SK-N-SH treated with all-trans-retinoic acid at 6 μM for 48 hours (cell line): ENCODE measurements at places on chromosomes 16 and 17.

DNA sequence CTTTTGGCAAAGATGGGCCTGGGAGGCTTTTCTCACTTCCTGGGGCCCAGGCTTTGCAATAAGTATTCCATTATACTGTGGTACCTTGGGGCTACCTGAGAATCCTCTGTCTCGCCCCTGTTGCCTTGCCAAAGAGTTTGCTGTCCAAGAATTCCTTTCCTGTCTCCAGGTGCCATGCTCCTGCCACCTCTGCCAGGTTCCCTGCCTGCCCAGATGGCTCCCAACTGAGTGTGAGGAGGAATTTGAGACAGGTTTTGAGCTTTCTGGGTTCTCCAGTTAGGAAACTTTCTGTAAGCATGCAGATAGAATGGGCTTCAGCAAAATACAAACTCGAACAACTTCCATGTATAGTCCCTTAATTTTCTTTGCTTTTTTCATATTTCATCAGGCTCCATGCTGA is 5.8 kb downstream of the MAPT start:
- no peak for ATAC-seq

- ATAC-seq, result no peak
These were observed 5.8 kb downstream of the ASB16 start for GRCh38 chr17:44176257-44176656.

DNA sequence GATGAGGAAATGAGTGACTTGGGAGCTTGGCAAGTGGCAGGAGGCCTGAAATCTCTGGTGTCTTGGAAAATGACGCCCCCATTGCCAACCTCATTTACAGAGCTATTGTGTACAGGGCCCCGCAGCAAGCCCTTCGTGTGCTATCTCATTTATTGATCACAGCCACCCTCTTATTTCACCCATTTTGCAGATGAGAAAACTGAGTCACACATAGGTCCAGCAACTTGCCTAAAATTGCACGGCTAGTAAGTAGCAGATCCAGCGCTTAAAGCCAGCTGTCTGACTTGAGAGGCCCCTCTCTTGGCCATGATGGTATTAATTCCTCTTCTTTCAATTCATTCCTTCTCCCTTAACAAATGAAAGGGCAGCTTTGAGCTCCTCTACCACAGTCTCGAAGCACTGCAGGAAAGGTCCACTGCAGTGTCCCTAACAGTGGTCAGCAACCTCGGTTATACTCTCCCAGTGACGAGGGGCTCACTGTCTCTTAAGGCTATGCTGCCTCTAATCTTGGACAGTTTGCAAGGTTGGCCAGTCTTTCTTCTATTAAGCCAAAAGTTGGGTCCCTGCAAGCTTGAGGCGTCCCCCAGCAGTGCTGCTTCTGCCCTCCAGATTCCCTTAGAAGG is 162.2 kb downstream of the COPRS start:
- ATAC-seq, result peak; percentile 9

DNA sequence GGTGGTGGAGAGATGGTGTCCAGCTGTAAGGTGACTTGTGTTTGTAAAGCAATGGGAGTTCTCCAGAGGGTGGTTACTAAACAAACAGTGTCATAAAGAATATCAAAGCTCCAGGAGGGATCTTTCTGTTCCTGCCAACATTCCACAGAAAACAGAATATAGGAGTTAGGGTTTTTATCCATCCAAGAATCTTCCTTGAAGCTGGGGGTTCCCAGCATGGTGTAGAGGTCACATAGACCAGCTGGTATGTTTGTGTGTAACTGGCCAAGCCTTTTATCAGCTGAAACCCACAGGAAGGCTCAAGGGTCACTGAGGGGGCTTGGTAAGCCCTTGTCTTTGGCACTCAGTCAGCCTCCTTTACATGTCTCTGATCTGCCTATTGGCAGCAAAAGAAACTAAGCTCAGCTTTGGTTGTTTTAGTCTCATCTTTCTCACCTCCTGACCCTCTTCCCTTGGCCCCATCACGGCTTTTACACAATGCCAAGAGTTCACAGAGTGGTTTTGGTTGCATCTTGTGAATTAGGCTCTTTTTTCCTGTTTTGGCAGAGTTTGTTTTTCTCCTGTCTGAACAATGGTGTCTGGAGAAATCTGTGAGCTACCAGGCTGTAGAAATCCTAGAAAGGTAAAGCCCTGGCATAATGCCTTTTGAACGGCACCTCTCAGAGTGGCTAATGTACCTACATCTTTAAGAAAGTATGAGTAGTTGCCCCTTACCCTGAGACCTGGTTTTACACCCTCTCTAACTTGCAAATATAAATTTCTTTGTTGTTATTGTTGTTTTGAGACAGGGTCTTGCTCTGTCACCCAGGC is 4.6 kb downstream of the CNTD1 start:
- ATAC-seq, result no peak

- ATAC-seq, result no peak
These were observed 22.8 kb upstream of the ACSM2B start for GRCh38 chr16:20598832-20599469.

DNA sequence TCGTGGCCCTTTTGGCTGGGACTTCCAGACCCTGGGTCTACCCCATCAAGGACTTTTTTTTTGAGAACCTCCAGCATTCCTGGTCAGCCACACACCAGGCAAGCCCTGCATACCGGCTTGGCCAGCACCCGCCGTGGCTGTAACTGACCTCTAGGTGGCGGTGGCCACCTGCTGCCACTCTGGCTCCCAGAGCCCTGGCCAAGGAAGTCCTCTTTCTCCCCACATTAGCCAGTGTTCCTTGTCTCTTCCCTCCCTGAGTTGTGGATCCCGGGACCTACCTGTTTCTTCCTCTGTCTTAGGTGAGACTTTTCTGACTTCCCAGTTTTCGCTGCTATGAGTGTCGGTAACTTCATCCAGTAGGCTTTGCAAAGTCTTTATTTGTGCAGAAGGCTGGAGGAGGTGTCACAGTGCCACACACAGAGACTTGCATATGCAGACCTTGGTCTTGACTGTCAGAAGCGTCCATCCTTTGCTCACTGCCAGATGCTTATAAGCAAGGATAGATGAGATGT is 348.3 kb downstream of the CPPED1 start:
- ATAC-seq, result peak; percentile 99

- ATAC-seq, result no peak
These were observed 491.9 kb upstream of the TOM1L1 start for GRCh38 chr17:54408731-54409130.

GRCh38 chr17:17606416-17607000 is 15.0 kb upstream of the PEMT start:
- no peak for ATAC-seq

- no peak for ATAC-seq
These were observed 12.5 kb downstream of the GSE1 start for GRCh38 chr16:85625485-85626117.

DNA sequence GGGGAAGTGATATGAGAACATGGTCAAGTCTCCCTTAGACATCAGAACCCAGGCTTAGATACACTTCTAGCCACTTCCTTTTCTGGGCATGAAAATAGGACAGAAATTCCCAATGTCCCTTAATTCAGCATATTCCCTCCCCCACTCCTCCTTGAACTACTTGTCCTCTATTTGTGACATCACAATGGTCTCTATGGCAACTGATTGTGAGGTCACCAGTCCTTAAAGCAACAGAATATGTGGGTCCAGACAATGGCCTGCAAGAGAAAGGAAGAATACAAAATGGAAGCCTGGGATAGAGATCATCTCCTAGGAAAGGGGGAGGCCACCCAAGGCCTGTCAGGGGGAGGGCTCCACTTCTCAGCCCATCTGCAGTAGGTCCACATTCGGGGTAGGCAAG is 6.7 kb upstream of the SEZ6 start:
- no peak for ATAC-seq

- peak; percentile 41; the same call in 2 of the 3 replicates for ATAC-seq
These were observed 190.9 kb upstream of the CDH11 start for GRCh38 chr16:65312795-65313194.

DNA sequence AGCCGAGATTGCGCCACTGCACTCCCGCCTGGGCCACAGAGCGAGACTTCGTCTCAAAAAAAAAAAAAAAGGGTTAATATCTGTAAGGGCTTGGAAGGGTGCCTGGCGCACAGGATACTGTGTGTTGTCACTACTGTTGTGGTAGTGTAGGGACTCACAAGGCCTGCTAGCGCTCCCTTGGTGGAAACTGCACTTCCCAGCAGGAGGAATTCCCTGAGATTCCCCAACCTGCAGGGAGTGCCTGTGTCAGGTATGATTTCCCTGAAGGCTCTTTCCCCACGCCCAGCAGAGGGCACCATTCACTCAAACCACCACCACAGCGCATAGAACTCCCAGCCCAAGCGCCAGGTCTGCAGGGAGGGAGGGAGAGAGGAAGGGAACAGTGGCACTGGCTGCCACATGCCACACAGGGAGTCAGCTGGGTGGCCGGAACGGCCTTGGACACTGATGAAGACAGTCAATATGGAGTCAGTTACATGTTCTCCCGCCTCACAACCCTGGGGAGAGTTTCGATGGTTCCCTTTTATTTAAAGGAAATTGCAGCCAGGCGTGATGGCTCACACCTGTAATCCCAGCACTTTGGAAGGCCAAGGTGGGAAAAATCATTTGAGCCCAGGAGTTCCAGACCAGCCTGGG is 32.7 kb upstream of the CDH1 start:
- peak; percentile 93 for ATAC-seq

- ATAC-seq, result no peak
These were observed 17.6 kb upstream of the WDR45B start for GRCh38 chr17:82665891-82666290.

- ATAC-seq, result no peak
These were observed 16.1 kb upstream of the C16orf54 start for GRCh38 chr16:29761882-29762281.

GRCh38 chr17:65994114-65994513 is 197.8 kb downstream of the CEP112 start:
- no peak for ATAC-seq

GRCh38 chr17:73480740-73481139 is 163.5 kb downstream of the SDK2 start:
- no peak; the same call in 2 of the 3 replicates for ATAC-seq

DNA sequence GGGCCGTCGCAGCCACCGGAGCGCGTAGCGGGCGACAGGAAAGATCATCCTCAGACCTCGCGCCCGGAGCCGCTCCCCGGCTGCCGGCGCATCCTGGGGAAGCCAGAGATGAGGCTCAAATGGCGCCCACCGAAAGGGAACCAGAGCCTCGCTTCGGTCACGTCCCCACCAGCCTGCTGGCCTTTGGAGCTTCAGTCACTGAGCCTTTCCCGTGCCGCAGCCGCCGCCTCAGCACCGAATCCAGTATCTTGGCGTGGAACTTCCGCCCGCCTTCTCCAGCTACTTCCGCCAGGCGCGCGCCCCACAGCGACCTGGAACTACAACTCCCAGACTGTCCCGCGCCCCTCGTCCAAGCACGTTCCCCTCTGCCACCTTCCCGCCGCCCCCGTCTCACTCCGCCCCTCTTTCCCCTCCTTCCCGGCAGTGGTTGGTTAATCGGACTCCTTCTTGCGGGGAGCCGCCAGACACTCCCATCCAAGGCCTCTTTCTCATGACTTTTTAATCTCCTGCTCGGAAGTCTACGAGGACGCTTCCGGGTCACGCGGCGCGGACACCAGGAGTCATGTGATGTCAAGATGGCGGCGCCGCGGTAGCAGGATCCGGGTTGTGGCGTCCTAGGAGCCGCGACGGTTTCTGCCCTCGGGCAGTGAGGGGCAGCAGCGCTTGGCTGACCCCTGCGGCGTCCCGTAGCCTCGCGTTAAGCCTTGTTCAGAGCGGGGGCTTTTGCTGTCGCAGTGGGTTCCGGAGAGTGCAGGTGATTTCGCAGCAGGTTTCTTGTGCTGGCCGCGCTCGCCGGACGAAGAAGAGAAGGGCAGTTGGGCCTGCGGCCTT is at the start of the genes SMCR8 and TOP3A:
TSS of gene SMCR8 (plus strand) at position 563 of the 831 bp plus-strand sequence. CDS start 497 bp downstream, outside the sequence.
TSS of gene TOP3A (minus strand) at position 264 of the 831 bp plus-strand sequence. CDS start at position 48, 216 bp downstream.
- ATAC-seq, result peak; percentile 96

- ATAC-seq, result peak; percentile 86
These were observed 2.9 kb downstream of the CTRL start for GRCh38 chr16:67928561-67929364.

- peak; percentile 23 for ATAC-seq
These were observed 868 bp downstream of the KCNJ12 start for GRCh38 chr17:21376759-21377690.

GRCh38 chr16:55189682-55190636 is 134.0 kb upstream of the IRX6 start:
- ATAC-seq, result no peak

DNA sequence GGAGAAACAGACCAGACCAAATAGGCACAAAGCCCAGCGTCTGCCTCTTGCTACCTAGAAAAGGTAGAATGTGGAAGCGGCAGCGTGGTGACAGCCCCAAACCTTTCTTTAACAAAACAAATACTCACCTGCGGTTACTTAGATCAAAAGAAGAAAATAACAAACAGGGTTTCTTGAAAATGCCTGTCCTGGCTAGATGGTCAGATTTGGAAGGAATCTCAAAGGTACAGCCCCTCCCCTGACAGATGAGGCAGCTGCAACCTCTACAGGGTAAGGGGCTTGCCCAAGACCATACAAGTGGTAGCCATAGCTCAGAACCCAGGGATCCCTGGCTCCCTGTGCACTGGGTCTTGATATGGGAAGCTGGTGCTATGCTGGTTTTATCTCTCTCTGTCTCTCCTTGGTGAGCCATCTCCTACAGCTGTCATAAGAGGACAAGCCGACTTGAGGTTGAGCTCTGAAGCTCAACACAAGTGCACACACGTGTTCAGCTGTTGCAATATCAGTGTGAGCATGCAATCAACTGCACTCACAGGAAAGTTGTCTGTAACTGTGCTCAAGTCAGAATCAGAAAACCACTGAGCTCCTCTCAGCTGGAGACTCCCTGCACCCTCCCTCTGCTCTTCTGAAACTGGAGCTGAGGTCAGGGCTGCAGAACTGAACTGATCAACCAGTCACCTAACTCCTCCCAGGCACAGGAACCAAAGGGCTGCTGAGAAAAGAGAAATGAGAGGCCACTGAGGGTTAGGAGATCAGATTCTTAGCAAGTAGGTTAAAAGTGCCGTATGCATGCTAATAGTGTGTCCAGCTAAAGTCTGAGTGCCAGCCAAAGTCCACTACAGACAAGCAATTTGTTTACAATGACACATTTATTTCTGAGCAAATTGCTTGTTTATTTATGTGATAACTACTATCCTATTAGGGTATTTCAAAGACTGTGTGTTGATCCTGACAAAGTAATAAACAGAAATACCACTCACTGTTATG is 6.1 kb upstream of the RNF157 start:
- peak; percentile 24; the same call in 2 of the 3 replicates for ATAC-seq

DNA sequence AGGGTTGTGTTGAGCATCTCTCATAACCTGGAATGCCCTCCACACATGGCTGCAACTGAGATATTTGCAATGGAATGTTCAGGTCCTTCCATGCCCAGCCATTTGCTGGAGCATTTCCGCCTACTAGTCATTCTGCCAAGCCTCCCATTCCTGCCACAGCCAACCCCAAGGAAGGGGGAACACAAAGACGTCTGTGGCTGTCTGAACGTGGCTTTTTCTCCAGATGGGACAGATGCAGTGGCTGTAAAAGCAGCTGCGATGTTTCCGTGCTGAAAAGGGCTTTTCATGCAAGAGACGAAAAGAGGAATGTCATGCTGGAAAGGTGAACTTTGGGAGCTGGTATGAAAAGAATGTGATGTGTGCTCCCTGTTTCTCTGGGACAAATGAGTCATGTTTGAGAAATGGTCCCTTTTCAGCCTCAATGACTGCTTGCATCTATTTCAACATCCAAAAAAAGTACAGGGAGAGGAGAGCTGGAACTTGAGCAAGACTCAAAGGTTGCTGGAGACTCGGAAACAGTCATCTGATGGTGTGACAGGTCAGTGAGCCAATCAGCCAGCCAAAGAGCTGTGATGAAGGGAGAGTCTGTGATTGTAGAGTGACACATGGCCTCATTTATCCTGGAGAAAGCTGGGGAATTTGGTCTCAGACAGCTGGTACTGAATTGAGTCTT is 208.9 kb downstream of the SHISA9 start:
- ATAC-seq, result no peak

- no peak for ATAC-seq
These were observed 36.0 kb upstream of the KLHDC4 start for GRCh38 chr16:87801679-87802259.
